Small intestine (tissue), 16 donors: ENCODE measurements at places on chromosomes 6 and 20. TPM values are rescaled to one million over a fixed set of nuclear protein-coding genes. Genes with fewer than 3 reads are reported as not detected.
A peak's percentile ranks its signal among the peaks of the same experiment; 100 is the strongest.

SAMD3 gene
- polyA plus RNA-seq = 3.1 TPM

- peak; percentile 21 for DNase-seq
These were observed 954 bp downstream of the HSD17B8 start for GRCh38 chr6:33205191-33206026.

DNA sequence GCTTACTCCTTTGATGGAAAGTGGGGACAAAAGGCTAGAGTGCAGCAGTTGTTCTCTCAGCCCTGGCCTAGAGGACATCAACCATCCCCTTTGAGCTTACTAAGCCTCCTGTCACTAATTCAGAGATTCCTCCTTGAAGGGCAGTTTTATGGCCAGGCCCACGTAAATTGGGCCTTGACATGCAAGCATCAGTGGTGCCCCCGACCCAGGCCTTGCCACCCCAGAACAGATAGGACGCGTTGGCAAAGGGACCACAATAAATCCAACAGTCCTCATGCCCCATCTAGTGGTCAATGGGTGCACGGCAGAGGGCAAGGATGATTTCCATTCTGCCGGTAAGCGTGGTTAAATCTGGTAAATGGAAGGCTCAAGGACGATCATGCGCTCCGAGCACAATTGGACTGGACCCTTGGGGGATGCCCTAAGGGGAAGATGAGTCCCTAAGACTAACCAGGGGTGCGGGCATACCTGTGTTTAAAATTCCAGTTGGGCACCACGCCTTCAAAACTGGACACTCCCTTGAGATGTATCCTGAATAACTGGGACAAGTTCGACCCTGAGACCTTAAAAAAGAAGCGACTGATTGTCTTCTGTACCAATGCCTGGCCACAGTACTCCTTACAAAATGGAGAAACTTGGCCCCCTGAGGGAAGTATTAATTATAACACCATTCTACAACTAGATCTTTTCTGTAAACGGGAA, 32.6 kb downstream of the CEP85L start:
- peak; percentile 34 for DNase-seq

- no peak for DNase-seq
These were observed 16.8 kb downstream of the TMEM244 start for GRCh38 chr6:129844118-129844891.
